ENCODE measurements at places on chromosomes 12 and 14.
A peak's percentile ranks its signal among the peaks of the same experiment; 100 is the strongest.

- no peak for DNase-seq
Measured at GRCh38 chr14:86501611-86502010, 971.7 kb downstream of the FLRT2 start.

- DNase-seq: no peak
Measured at GRCh38 chr12:30136696-30137095, 353.0 kb upstream of the TMTC1 start.

- no peak for DNase-seq
Measured at GRCh38 chr12:96303653-96304052, 96.6 kb downstream of the CDK17 start.

DNA sequence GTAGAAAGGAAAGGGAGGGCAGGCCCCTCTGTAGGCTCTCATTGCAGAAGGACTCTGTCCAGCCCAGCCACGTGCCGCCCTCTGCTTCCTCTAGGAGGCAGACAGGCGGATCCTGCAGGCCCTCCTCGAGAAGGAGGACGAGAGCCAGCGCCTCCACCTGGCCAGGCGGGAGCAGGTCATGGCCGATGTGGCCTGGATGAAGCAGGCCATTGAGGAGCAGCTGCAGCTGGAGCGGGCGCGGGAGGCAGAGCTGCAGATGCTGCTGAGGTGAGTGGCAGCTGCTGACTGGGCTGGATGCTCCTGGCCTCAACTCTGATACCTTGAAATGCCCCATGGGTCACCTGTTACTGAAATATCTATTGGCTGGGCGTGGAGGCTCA lies 10.9 kb downstream of the TCHP start:
- DNase-seq: peak; percentile 47

DNA sequence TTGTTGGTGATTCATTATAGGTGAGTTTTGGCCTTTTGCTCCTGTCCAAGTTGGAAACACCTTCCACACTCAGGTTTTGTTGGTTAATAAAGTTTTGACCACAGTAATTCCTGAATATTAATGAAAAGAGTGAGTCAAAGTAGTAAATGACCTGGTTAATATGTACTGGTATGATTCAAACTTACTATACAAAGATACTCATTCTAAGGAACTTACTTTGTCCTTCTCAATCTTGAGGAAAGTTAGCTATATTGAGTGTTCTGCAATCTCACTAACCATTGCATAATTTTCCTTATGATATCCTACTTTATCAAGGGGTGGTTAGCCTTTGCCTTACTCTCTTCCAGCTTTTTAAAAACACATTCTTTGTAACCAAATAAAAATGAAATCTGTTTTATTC lies 20.9 kb upstream of the HECTD1 start:
- peak; percentile 12 for DNase-seq

- peak; percentile 16 for DNase-seq
Measured at GRCh38 chr12:45418520-45418919, 202.6 kb downstream of the ANO6 start.

DNA sequence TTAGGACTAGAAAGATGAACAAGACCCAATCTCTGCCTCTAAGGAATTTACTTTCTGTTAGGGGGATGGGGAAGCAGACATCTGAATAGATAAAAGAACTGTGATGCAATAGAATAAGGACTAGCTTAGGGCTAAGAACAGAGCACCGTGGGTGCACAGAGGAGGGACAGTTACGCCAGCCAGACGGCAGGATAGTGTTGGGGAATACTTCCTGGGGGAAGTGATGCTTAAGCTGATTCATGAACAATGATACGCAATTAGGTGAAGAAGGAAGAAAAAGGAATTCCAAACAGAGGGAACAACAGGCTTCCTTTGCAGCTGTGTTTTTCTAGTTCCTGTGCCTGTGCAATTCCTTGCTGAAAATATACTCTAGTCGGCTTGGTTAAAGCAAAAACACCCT lies 501.1 kb downstream of the APAF1 start:
- no peak for DNase-seq

- no peak for DNase-seq
Measured at GRCh38 chr12:95168746-95169145, 48.5 kb downstream of the FGD6 start.

DNA sequence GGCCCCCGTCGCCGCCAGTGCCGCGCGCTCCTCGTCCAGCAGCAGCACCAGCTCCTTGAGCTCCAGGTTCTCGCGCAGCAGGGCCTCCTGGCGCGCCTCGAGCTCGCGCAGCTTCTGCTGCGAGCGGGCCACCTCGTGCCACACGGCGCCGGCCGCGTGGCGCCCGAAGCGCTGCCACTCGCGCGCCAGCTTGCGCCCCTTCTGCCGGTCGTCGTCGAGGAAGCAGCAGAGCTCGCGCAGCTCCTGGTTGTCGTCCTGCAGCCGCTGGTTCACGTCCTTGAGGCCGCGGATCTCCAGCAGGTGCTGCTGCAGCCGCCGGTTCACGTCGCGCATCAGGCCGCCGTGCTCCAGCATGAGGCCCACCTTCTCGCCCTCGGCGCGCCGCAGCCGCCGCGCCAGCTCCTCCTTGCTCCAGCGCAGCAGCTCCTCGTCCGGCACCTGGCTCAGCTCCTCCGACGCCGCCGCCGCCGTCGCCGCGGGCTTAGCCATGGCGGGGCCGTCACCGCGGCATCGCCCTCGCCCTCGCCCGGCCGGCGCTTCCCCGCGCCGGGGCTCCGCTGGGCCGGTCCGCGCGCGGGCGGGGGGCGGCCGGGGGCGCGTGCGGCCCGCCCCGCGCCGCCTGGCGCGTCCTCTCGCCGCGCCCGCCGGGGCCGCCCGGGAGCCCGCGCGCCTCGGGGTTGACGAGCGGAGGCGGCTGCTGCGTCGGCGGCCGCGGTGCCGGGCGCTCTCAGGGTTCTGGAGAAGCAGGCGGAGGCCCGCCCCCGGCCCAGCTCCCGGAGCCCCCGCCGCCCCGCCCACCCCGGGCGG lies at the start of gene CCDC85C:
Gene CCDC85C, minus strand, starts transcription at position 737 of the 807 bp plus-strand sequence. Its CDS starts 248 bp downstream, at position 489.
- DNase-seq: peak; percentile 17

GRCh38 chr12:62214846-62215245 lies 45.4 kb upstream of the USP15 start:
- no peak for DNase-seq

- DNase-seq: no peak
Measured at GRCh38 chr12:2607881-2608607, 186.7 kb upstream of the FKBP4 start.

DNA sequence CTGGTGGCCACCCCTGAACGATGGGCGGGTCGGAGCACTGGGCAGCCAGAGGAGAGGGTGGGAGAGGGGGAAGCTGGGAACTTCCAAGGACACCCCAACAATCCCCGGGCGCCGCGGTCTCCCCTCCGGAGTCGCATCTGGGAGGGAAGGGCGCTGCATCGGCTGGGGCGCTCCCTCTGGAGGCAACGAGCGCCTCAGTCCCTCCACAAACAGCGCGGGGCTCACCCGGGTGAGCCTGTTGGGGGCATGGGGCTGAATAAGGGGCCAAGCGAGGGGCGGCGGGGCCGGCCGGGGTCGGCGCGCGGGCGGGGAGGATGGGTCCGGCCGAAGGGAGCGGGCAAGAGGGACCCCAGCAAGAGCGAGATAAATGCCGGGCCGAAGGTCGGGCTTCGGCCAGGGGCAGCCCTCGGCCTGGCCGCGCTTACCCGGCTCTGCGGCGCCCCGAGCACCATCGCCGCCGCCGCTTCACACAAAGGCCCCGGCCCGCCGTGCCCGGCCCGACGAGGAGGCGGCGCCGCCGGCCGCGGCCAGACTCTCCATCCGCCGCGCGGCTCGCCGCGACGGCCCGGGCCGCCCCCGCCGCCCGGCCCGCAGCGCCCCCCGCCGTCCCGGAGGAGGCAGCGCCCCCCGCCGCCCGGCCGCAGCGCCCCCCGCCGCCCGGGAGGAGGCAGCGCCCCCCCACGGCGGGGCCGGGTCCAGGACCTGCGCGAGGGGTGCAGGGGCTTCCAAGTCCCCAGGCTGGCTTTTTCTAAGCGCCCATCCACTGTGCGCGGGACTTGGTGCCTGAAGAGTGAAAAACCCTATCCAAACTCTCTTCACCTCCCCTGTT lies at the start of gene ZBTB39:
Gene ZBTB39, minus strand, starts transcription at position 567 of the 829 bp plus-strand sequence. CDS start 1,629 bp downstream, outside the sequence.
- peak; percentile 22 for DNase-seq

- DNase-seq: peak; percentile 42
Measured at GRCh38 chr12:90038289-90038688, 329.7 kb upstream of the ATP2B1 start.

GRCh38 chr12:71195338-71195896 lies 37.6 kb upstream of the TSPAN8 start:
- no peak for DNase-seq

GRCh38 chr12:1529862-1530591 lies 64.4 kb downstream of the FBXL14 start:
- DNase-seq: no peak

DNA sequence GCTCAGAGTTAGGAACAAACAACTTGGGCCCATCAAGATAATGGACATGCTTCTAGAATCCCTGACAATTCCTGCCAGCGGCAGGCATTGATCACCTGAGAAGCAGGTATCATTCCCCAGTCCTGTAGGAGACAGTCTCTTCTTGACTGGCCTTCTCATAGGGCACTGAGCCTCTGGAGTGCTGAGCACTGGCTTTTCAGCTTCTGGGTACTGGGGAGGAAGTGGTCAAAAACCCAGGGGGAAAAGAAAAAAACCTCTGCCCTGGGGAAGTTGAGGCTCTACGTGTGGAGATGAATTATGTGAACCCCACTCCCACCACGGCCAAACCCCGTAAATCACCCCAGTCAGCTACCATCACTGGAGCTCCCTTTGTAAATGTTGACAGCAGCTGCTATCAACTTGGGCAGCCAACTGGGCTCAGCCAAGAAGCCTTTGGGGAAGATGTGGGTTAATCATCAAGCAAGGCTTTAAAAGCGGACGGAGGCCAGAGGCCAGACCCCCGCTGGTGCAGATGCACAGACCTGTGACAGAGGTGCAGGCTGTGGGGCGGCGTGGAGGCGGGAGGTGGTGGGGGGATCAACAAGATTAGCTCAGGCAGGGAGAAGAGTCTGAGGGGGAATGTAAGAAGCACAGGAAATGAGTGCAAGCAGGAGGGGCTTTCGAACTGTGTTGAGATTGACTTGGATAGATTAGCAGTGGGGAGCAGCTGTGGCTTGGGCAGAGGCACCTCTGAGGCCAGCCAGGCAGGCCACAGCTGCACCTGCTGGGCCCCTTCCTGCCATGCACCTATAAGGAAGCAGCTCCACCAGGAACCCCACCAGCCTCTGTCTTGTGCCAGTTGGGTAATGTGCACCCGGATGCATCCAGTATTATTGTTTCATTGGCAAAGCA lies 105.4 kb upstream of the HIF1A start:
- DNase-seq: no peak

GRCh38 chr14:52266782-52267181 lies 716 bp upstream of the PTGDR start:
- peak; percentile 93 for DNase-seq

DNA sequence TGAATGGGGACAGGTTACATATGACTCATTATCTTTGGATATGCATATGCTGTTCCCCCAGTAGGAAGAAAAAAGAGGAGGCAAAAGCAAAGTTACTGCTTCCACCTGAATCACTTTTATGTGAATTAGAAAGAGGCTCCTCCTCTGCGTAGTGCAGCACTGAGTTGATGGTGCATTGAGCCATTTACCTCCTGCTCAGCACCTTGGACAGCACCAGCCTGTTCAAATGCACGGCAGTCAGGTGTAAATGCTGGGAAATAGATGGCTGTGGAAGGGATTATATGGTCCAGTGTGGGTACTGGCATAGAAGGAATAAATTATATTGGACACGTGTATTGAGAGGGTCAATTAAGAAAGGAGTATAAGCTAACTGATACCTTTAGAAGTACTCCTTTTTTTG lies 541.9 kb upstream of the SEL1L start:
- DNase-seq: no peak

GRCh38 chr12:95212586-95212985 lies 4.7 kb downstream of the FGD6 start:
- DNase-seq: peak; percentile 28

DNA sequence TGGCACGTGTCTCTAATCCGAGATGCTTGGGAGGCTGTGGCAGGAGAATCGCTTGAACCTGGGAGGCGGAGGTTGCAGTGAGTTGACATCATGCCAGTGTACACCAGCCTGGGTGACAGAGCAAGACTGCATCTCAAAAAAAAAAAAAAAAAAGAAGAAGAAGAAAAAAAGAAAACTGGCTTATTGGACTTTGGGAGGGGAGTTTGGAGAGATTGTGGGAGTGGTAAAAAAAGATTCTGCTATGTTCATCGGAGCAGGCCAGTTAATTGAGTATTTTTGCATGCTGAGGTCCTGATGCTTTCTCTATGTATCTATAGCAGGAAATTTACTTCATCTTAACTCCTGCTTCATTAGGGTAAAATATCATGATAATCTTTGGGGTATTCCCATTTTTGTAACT lies 11.6 kb downstream of the CNOT2 start:
- no peak for DNase-seq

DNA sequence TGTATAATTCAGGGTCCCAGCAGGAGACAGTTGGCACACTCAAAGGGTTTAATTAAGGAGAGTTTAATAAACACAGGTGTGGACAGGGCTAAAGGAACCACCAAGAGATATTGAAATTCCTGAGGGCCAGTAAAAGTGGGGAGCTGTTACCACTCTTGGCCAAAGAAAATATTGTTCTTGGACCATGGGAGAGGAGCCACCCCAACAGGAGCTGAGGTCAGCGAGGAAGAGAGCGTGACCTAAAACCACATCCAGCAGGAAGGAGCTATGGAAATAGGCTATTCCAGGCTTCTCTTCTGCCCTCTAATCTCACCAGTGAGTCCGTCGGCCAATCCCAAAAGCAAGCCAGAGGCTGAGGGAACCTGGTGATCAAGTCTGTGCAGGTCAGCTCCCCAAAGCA lies 390.8 kb downstream of the MED13L start:
- DNase-seq: no peak

DNA sequence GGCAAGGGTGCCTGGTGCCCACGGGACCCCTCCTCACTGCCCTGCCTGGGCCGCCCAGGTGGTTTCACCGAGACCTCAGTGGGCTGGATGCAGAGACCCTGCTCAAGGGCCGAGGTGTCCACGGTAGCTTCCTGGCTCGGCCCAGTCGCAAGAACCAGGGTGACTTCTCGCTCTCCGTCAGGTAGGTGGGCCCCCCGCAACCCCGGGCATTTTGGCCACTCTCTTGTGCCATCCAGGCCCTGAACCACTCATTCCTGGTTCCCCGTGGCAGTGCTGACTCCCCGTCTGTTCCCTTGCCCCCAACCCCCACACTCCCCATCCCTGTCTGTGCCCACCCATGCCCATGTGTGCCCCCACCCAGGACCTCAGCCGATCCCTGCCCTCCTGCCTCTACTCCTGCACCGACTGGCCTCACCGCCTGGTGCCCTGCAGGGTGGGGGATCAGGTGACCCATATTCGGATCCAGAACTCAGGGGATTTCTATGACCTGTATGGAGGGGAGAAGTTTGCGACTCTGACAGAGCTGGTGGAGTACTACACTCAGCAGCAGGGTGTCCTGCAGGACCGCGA lies 480 bp downstream of the PTPN6 start:
- DNase-seq: no peak

- no peak for DNase-seq
Measured at GRCh38 chr12:74983917-74984316, 225.7 kb downstream of the KCNC2 start.

DNA sequence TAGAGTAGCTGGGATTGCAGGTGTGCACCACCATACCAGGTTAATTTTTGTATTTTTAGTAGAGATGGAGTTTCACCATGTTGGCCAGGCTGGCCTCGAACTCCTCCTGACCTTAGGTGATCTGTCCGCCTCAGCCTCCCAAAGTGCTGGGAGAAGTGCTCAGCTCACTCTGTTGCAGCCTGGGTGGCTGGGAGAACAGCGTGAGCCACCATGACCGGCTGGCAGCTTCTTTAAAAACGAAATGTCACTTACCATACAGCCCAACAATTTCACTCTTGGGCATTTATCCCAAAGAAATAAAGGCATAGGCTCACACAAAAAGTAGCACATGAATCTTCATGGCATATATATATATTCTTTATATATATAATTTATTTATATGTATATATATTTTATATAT lies 4.7 kb upstream of the CFAP73 start:
- no peak for DNase-seq

- DNase-seq: peak; percentile 22
Measured at GRCh38 chr12:120497524-120498150, 1.7 kb downstream of the DYNLL1 start.

Measured in fibroblast of mammary gland (primary cell).